ENCODE measurements at places on chromosomes 3 and 15. TPM values are rescaled to one million over a fixed set of nuclear protein-coding genes. Genes with fewer than 3 reads are reported as not detected.

CCR9 gene
- 5.6 TPM for polyA plus RNA-seq

MASP1 gene
- polyA plus RNA-seq, result not detected

GRCh38 chr15:72801590-72802325, 18.2 kb upstream of the ADPGK start:
- no peak for DNase-seq

DNA sequence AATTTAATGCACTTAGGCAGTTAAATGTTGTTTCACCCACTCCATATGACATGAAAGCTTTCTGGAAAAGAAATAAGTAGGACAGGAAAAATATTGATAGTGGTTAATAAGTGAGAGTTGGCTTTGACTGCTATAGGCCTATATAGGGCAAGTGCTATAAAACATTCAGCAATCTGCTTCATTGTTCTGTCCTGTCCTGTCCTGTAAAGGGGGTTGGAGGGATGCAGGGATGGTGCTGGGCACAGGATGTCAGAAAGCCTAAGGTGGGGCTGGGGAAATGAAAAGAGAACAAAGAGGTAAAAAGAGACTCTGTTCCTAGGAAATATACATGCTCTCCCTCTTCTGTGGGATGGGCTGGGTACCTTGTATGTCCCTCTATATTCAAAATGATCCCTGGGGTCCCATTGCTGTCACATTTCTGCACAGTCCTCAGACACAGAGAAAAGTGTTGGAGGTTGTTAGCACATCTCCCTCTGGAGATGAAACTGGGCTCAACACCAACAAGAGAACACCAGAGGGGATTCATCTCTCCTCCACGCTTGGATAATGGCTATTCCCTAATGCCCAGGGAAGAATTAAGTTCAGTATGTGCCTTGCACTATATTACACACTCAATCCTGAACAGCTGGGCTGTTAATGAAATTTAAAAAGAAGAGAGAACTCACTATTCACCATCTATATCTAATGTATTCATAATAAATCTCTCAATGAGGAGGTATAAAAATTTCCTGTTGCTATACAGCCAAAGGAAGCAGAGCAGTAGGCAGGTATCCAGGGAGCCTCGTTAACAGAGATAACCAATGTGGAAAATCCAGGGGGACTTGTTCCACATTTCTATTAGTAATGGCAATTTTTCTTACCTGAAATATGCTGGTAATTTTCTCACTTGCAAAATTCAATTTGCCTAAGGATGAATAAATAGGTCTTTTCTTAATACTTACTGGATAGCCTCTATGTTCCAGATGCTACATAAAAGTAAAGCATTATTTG, 108.1 kb upstream of the ZBED2 start:
- no peak for DNase-seq

- DNase-seq, result no peak
Observed at GRCh38 chr3:123202451-123202850, 708 bp downstream of the SEC22A start.

DNA sequence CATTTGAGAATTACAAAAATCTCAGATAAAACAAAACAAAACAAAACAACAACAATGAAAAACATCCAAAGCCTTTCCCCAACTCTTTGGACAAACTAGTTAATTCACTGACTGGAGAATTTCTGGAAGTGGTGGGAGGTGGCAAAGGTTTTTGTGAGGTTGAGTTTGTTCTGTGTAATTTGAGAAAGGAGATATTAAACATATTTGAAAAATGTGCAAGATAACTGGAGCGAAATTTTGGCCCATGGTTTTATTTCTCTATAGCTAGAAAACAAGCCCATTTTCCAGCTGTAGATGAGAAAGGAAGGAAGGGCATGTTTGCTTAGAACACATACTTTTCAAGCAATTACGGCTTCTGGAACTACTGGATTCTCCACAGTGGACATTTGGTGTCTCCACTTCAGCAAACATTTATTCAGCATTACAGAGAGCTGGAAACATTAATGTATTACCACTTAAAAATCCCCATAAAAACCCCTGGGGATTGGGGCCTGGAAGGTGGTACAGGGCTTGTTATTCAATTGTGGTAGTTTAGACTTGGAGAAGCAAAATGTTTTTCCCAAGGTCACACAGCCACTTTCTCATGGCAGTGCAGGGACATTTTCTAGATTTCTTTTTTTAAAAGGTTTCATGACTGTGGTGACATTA, 135.8 kb downstream of the THSD4 start:
- no peak for DNase-seq

RSL24D1 gene
- 85.4 TPM for polyA plus RNA-seq

DNA sequence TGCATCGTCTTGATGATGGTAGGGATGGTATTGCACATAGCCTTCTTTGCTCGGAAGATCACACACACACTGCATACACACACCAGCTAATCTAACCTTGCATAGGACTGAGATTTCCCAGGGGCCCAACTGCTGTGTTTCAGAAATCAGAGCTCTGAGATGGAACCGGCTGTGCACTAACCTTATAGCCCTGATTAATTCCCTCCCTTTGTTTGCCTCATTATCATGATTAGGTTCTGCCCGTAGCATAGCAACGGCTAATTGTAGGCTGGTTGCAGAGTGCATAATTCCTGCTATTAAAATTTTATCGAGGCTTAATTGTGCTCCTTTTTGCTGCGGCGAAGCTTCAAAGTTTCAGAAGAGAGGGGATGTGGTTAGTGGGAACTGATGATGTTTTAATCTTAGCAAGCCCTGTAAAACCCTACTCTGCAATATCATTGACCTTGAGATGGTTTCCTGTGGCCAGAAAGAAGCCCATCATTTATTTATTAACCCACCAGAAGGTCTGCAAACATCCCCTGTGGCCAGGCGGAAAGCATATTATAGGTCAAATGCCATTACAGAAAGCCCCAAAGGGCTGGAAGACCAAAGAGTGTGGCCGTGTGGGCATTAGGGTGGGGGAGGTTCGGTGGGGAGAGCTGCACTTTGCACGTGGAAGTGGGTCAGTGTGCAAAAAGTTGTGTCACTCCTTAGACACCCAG, 56.2 kb upstream of the GLCE start:
- DNase-seq, result no peak

TP63 gene
- polyA plus RNA-seq, result 0.10 TPM

DNA sequence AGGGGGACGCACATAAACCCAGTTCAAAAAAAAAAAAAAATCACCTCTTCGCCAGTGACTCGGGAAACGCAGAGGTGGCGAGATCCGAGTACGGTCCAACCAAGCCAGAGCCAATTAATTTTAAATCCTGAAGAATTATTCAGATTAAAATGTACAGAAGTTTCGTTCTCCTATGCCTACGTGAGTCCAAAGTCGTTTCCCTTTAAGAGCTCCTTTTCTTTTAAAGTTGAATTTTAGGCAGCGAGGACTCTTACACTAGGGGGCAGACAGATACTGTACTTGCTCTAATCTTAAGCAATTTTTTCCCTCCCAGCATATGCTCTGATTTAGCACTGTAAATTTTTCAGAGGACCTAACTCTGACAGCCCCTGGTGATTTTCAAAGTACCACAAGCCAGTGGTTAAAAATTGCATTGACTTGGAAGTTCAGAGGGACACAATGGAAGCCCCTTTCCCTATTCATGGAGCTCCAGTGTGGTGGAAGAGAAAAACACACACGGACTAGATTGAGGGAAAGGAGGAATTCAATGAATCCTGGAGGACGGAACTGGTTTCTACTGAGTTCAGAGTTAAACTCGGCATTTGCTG, 3.3 kb upstream of the NR2F2 start:
- DNase-seq, result no peak

Measured in CD4-positive, CD25-positive, alpha-beta regulatory T cell (primary cell).